Hematopoietic multipotent progenitor cell treated with erythropoietin and hydrocortisone succinate and interleukin-3 and kit ligand, for 17 days (in vitro differentiated cells): ENCODE measurements at places on chromosomes 6 and 20.
A peak's percentile ranks its signal among the peaks of the same experiment; 100 is the strongest.

GRCh38 chr20:16125816-16126215 lies 447.4 kb downstream of the KIF16B start:
- DNase-seq, result no peak

DNA sequence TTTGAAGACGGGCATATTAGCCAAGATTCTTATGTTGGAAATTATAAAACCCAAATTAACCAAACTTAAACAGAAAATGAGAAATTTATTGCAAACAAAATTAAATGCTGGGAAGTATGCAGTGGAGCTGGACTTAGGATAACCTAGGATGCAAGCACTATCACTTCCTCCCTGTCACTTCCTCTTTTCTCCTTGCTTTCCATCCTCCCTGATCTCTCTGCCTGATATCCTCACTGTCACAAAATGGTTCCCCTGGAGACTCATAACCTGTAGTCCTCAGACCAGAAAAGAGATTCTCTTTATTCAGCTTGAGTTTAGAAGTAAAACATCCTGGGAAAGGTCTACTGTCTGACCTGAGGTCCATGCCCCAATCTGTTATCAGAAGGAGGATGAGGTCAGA lies 7.4 kb upstream of the KLHL32 start:
- no peak for DNase-seq

- no peak for DNase-seq
Observed at GRCh38 chr6:15875797-15876196, 213.0 kb upstream of the DTNBP1 start.

DNA sequence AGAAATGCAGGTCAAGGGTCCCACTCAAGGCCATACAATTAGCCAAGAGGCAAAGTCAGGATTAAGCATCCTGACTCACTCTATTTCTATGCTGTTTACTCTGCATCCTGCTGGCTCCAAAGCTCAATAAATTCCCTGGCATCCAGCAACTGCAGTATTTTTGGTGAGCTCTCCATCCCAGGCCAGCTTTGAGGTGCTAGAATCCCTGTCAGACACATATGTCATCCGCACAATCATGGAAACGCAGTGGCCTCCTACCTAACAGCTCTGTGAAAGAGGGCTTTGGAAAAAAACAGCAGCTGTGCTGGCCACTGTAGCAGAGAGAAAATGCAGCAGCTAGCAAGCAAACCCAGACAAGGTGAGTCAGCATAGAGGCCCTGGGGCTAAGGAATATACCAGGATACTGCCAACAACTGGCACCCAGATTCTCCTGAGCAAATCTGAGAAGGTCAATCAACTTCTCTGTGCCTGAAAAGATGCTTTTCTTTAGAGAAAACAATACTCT lies 58.4 kb downstream of the ANKEF1 start:
- DNase-seq, result no peak

- DNase-seq, result no peak
Observed at GRCh38 chr20:47984437-47984836, 199.2 kb upstream of the SULF2 start.

- no peak for DNase-seq
Observed at GRCh38 chr6:167703781-167704180, 122.9 kb upstream of the AFDN start.

- DNase-seq, result no peak
Observed at GRCh38 chr6:160069459-160069858, 52.2 kb upstream of the SLC22A1 start.

- no peak for DNase-seq
Observed at GRCh38 chr6:87099472-87099871, 4.6 kb upstream of the CGA start.

- DNase-seq, result no peak
Observed at GRCh38 chr20:57526087-57526884, 1.3 kb upstream of the CTCFL start.

GRCh38 chr6:138817799-138818198 lies 21.9 kb downstream of the ECT2L start:
- no peak for DNase-seq

DNA sequence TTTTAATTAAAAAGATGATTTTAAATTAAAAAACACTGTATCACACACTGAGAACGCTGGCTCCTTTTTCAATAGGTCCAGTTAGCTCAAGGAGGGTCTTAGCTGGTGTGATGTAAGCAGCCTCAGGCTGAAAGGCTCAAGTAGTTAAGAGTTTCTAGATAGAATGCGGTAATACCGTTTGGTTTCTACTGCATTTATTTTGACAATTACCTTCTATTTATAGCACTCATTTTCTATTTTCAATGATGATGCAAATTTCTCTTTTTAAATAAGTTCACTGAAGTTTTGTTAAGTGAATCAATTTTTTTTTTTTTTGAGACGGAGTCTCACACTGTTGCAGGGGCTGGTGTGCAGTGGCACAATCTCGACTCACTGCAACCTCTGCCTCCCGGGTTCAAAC lies 87.1 kb downstream of the PREX1 start:
- DNase-seq, result no peak

DNA sequence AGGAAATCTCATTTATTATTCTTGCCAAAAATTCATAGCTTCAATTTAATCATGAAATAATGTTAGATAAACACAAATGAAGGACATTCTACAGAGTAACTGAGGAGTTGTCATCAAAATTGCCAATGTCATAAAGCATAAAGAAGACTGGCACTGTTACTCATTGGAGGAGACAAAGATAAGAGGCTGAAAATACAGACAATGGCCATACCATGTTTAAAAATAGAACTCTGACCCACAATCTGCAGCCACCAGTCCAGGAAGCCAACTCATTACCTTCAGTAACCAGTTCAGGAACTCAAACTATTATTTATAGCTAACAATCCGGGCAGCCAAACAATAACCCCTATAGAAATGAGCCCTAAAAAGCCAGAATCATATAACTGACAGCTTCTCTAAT lies 795.6 kb downstream of the TENT5A start:
- DNase-seq, result no peak

DNA sequence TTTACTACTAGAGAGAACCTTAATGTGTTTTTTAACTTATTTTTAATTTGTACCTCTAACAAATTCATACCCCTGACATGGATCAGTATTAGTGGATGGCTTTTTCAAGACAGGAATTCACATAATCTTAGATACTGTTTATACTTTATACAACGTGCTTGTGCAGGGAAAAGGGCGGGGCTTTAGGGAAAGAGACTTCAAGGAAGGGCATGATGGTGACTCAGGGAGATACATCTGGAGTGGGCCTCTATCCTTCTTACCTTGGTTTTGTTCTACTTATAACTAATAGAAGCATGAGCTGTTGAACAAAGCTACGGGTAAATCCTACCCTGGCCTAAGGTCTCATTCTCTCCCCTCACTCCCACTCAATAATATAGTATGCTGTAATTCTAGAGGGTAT lies 160.8 kb downstream of the C6orf58 start:
- no peak for DNase-seq

DNA sequence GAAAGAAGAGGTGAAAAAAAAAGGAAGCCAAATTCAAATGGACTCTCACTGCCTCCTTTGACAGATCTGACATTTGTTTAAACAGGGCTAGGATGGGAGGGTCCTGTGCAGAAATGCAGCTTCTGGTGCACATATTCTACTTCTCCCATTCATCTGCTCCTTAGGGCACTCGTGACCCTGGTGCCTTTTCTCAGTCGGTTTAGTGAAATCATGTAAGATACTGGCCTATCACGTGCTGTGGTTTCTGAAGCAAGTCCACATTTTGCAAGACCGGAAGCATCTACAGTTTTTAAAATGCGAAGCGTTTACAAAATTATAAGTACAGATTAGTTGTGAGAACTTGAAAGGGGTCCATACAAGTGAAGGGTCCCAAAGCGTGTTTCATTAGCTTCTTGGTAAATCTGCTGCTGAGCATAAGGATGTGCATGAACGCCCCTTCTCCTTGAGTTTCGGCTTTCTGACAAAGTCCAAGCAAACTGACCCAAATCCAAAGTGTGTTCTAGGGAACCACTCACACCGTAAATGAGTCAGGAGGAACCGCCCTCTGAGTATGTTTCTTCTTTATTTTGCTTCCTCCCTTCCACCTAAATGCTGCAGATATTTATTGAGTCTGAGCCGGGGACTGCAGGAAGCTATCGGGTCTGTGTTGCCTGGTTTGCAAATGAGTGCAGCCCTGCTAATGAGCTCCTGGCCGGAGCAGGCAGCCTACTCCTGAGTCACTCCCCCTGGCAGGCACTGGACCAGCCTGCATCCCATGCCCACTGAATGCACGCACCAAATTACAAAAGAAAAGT lies 323.8 kb upstream of the JARID2 start:
- DNase-seq, result no peak

- peak; percentile 29 for DNase-seq
Observed at GRCh38 chr6:20202699-20203302, 9.5 kb downstream of the MBOAT1 start.

DNA sequence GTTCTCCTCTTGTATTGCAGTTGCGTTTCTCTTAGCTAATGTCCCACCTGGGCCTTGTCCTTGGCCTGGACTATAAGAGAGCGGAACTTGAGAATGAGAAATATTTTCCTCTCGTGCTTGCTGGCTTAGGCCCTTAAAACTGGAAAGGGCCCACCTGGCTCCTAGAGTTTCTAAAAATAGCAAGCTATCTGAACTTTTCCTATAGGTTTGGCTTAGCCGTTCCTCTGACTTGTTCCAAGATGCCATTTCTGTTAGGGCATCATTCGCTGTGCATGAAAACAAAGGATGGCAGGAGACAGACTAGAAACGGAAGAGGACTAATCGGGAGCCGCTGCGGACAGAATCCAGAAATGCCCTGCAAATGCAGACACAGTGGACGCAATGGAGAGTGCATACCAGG lies 4.5 kb downstream of the RIPOR3 start:
- no peak for DNase-seq

GRCh38 chr6:81487489-81487888 lies 265.0 kb downstream of the TENT5A start:
- DNase-seq, result no peak

GRCh38 chr6:133242637-133243585 lies 1.8 kb downstream of the EYA4 start:
- no peak for DNase-seq

GRCh38 chr6:50962213-50962759 lies 143.6 kb downstream of the TFAP2B start:
- no peak for DNase-seq

- no peak for DNase-seq
Observed at GRCh38 chr20:40563296-40563950, 125.6 kb downstream of the MAFB start.

GRCh38 chr6:95266537-95267258 lies 310.6 kb upstream of the MANEA start:
- no peak for DNase-seq
